ENCODE measurements at places on chromosomes 4 and X.

GRCh38 chr4:89894649-89895550, at the start of gene MMRN1:
Gene MMRN1 (plus strand): TSS chr4:89894854. CDS start chr4:89894972, 118 bp downstream.
- DNase-seq = peak; percentile 53

DNA sequence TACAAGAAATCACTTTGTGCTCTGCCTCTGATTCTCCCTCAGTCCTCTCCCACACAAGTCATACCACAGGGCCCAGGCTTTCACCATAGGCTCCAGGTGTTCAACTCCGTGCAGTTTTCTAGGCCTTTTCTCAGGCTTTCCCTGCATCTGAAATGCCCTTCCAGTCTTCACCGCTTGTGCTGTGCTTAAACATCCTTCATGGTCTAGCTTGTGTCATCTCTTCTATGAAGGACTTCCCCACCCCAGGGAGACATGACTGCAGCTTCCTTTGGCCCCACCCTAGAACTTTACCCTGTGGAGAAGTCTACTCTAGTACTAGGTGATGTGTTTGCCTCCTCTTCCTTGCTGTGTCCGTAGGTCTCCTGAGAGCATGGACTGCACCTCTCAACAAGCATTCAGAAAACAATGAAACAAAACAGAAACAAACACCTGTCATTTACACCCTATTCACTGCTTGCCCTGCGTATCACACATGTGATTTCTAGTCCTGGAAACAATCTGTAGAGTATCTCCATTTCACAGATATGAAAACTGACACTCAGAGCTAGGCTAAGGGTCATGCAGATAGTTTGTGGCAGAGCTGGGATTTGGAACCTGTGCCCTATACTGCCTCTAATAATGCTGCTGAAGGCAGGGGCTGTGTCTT, 22.7 kb upstream of the LEF1 start:
- peak; percentile 68 for DNase-seq

GRCh38 chr4:11368701-11369115, 60.0 kb downstream of the HS3ST1 start:
- no peak for DNase-seq

- DNase-seq = peak; percentile 48
These were observed 32.9 kb downstream of the EREG start for GRCh38 chr4:74397748-74398426.

- DNase-seq = no peak
These were observed 45.6 kb downstream of the SMC1A start for GRCh38 chrX:53376888-53377287.

GRCh38 chrX:2679534-2680485, 11.3 kb upstream of the CD99 start:
- DNase-seq = no peak

DNA sequence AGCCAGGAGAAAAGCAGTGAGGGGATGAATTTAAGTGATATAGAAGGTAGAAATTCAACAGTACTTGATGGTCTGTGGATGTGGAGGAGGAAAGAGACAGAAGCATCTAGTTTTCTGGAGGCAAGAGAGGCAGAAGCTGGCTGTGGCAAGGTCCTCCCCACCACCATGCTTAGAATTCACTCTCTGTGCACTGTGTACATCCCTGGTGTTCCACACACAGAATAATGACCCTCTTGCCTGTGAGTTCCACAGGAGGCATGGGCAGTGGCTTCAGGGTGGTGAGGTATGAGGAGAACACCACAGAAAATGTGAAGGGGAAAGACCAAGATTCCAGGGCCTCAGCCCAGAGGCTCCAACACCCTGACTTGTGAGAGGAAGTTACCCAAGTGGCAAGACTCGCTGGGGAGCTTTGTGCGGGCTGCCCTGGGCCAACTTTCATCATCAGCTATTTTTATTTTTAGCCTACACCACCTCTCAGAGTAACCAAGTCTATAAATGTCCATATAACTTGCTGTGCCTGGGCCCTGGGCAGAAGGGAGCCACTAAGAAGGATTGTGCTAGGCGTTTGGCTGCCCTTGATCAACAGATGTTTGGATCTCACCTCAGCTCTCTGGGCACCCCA, 7.8 kb upstream of the INTS6L start:
- DNase-seq = peak; percentile 44

GRCh38 chrX:39773923-39774773, 323.6 kb downstream of the BCOR start:
- DNase-seq = no peak

GRCh38 chr4:77201857-77202256, 44.9 kb downstream of the CCNG2 start:
- no peak for DNase-seq

Data from MM.1S (cell line).